ENCODE measurements at places on chromosomes 13 and 19.

- DNase-seq, result no peak
Measured at GRCh38 chr13:50214514-50214913, 199.3 kb downstream of the KCNRG start.

DNA sequence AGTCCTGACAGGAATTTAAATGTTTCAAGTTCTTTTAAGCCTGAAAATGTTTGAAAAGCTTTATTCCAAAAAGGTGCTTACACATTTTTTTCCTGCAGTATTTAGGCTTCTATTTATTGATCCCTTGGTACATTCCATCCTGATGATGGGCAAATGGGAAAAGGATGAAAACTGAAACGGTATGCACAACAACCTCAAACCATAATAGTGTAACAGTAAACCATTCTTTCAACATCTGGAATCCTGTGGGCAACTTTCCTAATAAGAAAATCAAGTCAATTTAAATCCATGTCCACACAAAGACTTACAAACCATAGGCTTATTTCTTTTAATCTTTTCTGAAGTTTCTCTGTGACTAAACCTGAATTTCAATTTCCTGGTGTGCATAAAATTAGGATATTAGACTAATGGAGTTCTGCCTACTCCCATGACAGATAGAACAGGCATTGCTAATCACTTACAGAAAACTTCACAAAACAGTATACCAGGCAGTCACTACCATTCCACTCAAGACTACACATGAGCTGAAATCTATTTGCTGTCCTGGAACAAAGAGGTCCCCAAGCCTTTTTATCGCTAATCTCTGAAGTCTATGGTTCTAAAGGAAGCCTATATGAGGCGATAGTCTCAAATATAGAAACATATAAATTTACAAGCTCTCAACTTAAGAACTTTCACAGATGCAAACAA lies 103.3 kb downstream of the DLEU7 start:
- no peak for DNase-seq

DNA sequence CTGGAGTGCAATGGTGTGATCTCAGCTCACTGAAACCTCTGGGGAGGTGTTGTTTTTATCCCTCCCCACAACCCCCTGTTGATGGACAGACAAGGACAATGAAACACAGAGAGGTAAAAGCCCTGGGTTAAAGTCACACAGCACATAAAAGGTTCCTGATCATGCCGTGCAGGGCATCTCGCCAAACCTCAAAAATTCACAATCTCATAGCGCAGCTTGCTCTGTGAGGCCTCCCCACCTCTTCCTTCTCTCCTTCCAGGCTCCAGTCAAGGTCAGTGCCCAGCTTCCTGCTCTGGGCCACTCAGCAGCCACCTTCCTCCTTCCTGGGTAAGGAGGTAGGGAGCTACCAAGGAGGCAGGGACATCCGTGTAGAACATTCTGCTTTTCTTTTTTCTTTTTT lies 2.3 kb downstream of the FUT2 start:
- no peak for DNase-seq

- DNase-seq, result no peak
Measured at GRCh38 chr19:35270381-35270811, 1.6 kb downstream of the USF2 start.

DNA sequence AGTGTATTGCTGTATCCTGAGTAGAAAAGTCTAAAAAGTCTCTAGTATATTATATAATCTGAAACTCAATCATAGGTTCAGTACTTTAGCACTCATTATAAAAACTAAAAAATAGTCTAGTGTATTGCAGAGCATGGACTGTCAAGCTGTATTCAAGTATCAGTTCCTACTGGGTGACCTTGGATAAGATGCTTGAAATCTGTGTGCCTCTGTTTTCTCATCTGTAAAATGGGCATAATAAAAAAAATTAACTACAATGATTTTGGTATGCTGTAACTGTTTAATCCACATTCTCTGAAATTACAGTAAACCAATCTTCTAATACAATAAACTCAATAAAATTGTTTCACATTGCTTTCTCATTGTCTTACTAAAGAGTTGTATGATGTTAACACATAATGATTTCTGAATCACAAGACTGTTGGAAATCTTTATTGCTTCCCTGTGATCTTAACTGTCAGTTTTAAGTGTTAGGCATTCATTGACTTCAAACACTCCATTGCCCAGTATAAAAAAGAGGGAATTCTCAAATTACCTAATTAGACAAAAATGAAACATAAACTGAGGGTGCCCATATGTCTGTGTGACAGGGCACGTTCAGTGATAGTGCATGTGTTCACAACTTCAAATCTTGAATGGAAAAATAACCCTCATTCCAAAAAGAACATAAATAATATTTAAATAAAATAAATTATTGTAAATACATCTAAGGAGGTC lies 2.2 kb downstream of the STARD13 start:
- DNase-seq, result no peak

GRCh38 chr19:13010992-13011652 lies 15.8 kb downstream of the NFIX start:
- no peak for DNase-seq

GRCh38 chr19:15115080-15115479 lies 7.9 kb downstream of the SYDE1 start:
- DNase-seq, result no peak

GRCh38 chr19:14434543-14435319 lies 1.6 kb downstream of the PKN1 start:
- no peak for DNase-seq

DNA sequence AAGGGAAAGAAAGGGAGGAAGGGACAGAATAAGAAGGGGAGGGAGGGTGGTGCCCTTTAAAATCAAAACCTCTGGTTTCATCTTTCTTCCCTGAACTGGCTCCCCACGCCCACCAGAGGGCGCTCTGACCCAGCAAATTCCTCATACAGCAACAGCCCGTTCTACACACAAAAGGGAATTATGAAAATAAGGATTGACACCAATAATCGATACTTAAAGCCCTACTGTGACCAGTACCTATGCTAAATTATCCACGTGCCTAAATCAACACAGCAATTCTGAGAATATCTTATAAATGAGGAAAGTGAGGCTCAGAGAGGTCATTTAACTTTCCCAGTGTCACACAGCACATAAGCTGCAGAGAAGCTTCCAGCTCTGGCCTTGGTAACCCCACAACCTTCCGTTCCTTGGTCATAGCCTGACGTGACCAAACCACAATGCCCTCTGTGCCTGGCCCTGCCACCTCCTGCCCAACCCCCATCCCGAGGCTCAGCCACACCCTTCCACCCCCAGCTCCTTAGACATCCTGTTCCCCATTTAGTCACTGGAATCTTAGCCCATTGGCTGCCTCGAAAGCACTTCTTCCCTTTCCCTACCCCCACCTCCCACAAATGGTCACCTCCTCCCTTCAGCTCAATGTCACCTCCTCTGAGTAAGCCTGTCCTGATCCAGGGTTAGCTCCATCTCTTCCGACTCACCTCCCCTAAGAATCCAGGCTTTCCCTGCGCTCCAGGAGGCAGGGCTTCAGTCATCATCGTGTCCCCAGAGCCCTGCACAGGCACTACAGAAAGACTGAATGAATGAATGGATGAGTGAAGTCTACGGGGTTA lies 34.2 kb upstream of the PNMA8B start:
- no peak for DNase-seq
